IPS DF 6.9 (cell line): ENCODE measurements at places on chromosomes 5 and 9.

DNA sequence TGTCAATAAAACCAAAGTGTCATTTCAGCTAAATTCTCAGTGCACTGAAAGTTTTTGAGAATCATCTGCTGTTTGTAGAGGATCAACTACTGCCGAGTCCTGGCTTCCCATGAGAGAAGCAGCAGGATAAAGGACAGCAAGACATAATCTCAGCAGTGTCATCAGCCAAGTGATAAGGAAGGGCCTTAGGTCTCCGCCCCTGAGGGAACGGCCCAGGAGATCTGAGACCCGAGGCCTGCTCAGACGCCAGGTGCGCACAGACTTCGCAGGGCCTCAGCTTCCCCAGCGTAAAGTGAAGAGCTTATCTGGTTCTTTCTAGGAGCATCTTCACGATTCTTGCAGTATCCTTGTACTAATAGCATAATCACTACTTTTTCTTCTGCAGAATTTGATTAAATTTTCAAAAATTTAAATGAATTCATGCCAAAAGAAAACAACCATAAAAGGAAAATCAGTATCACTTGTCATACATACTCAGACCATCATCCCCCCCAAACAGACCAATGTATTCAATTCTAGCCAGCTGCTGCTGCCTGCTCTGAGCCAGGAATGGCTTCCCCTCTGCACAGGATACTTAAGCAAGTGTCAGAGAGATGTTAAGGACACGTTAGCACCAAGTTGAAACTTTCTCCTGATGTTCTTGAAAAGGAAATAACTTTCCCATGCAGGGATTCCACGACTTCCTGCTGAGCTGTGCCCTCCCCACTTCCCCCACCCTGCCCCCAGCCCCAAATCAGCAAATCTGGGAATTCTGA is 2.2 kb downstream of the GFPT2 start:
- no peak for DNase-seq

DNA sequence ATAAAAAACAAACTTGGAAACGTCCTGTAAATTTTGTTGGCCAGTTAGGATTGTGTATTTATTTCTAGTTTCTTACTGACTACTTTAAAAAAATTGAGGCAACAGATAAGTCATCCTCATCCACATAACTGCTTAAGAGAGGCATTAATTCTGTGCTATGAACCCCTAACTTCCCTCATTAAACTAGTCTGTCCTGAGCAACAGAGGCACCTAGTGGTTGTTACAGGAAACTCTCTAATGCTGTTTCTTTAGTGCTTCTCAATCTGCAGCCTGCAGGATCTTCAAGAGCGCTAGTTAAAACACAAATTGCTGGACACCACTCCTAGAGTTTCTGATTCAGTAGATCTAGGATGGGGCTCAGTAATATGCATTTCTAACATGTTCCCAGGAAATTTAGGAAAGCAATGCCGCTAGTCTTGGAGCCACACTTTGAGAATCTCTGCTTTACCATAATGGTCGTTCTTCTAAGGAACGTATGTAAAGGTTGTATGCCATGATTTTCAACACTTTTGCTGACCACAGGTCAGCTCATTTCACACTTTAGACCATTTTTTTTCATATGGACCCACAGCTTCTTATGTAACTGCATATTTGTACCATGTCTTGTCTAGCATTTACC is 410.1 kb upstream of the SMARCA2 start:
- DNase-seq = peak; percentile 18

- DNase-seq = no peak
Measured at GRCh38 chr5:51621156-51621555, 237.9 kb downstream of the ISL1 start.

- DNase-seq = no peak
Measured at GRCh38 chr9:35882996-35883395, 12.8 kb upstream of the OR13J1 start.

GRCh38 chr9:73923796-73924195 is 573.3 kb upstream of the RORB start:
- no peak for DNase-seq

DNA sequence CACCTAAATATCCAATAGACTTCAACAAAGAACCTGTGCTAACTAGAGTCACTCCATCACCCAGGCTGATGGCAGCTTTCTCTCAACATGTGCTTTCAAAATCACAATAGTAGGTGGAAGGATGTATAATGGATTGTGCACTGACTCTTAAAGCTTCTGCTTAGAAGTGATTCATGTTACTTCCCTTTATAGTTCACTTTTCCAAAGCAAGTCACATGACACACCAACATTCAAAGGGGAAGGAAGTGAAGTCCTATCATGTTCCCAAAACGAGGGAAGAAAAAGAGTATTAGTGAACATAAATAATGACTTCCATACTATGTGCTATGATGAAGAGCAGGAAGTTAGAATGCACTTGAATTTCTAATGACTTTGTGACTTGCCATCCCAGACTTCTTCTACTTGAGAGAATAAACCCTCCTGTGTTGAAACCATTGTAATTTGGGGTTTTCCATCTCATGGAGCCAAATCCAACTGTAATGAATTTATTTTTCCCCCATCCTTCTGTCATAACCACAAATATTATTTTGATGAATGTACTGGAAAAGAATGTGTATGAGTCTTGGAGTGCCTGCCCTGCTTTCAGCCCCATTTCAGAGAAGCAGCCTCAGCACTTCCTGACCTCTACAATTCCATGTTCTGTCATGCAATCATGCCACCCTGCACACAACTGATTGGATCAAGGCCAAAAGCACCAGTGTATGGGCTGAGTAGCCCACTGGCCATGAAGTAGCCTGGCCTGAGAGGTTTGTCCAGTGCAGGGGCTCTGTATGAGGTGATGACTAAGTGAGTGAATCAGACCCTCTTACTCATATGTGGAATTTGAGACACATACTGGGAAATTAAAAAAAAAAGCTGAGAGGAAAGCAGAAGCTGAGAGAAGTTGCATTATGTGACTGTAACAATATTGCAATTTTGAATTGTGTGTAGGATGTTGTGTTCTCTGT is 525.9 kb upstream of the CLINT1 start:
- no peak for DNase-seq

DNA sequence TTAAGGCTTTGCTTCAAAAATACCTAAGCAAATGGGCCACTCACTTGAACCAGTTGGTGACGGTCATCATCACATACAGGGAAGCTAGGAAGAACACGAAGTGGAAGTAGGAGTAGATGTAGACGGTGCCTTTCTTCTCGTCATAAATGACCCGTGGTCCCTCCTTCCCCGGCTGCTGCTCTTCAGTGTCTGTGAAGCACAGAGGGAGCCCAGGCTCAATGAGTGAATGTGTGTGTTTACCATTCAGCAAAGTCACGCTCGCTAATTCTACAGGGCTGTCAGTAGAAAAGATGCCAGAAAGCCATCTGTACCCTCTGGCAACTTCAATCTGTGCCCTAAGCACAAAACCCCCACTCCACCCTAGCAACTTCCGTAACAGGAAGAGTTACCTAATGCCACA is 109.8 kb downstream of the SERINC5 start:
- DNase-seq = no peak

GRCh38 chr5:135135530-135136226 is 101.7 kb upstream of the PITX1 start:
- DNase-seq = no peak

DNA sequence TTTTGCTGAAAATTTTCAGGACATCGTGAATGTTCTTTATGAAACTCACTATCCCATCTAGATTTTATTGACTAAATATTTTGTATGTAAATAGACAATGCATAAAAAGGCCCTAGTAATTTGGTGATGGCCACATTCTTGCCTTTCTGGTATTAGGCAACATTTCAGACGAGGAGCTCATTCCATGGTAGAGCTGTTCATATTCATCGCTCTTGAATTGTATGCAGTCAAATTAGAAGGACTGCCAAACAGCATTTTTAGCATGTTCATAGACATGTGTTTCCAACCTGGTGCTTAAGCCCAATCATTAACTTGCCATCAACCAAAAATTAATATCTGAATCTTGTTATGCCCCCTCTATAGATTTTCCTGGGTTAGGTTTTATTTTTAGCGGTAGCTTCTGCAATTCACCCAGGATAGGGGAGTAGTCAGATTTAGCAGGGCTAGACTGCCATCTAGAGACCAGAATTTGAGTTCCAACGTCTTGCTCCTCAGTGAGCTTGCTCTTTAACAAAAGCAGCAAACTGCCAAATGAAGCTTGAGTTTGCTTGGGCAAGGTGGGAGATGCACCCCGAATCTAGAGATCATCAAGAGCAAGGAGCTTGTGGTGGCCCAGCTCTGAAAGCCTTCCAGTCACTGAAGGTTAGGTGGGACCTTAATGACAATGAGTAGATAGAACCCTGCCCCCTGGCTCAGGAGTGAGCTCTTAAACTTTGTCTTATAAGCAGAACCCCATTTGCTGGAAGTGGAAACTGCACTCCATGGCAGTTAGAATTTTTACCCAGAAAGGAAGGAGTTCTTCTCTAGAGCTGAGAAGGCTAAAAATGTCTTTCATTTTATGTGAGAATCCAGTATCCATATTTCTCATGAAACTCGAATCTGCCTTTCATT is 456.2 kb downstream of the RASEF start:
- DNase-seq = peak; percentile 63

GRCh38 chr5:96871027-96871399 is 5.3 kb upstream of the ERAP2 start:
- DNase-seq = no peak

DNA sequence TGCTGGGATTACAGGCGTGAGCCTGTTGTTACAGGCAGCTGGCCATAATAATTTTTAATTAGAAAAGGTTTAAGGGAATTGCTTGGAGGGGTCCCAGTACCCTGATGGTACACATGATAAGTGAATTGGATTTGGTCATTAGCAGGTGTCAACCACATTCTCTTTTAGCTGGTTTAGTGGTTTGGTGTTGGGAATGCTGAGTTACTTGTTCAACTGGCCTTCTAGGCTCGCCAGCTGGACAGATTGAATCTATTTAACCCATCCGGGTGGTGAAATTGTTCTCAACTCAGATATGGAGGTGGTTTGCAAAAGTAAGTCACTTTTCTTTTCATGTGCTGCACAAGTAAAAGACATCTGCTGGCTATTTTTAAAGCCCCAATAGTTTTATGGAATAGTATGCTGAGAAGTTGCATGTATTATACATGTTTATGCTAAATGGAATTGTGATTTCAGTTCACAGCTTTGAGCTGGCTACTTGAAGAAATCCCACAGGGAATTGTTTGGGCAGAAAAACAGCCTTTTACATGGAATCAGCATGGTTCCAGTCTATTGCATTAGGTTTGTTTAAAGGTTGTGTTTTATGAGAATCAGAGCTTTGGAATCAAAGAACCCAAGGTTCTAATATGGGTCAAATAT is 149.8 kb upstream of the SLC28A3 start:
- no peak for DNase-seq

GRCh38 chr5:9294793-9295465 is 250.9 kb downstream of the SEMA5A start:
- no peak for DNase-seq

DNA sequence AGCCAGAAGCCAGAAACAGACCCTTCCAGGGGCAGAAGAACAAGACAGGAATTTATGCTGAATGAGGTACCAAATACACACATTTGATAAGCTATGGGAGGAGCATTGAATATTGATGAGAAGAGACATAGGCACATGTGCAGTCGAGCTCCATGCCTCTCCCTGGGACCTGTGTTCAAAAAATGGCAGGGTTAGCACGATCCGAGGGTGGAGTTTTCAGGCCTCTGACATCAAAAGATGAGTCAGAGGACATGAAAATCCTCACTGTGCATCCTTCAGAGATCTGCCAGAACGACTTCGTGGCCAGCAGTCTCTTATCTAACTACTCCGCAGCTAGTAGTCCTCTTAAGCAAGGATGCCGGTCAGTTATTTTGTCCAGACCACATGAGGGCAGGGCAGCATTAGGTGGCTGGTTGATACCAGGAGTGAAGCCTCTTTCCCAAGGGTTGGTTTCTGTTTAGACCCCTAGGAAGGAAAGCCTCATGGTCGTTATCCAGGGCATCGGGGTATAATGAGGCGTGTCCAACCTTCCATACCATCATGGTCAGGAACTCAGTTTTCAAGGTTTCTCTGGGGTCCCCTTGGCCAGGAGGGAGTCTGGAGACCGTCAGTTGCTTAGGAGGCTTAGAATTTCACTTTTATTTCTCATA is 11.6 kb upstream of the CMBL start:
- no peak for DNase-seq

GRCh38 chr5:91175708-91176107 is 207.4 kb downstream of the ARRDC3 start:
- no peak for DNase-seq

- DNase-seq = no peak
Measured at GRCh38 chr9:88818495-88819201, 172.6 kb upstream of the S1PR3 start.

DNA sequence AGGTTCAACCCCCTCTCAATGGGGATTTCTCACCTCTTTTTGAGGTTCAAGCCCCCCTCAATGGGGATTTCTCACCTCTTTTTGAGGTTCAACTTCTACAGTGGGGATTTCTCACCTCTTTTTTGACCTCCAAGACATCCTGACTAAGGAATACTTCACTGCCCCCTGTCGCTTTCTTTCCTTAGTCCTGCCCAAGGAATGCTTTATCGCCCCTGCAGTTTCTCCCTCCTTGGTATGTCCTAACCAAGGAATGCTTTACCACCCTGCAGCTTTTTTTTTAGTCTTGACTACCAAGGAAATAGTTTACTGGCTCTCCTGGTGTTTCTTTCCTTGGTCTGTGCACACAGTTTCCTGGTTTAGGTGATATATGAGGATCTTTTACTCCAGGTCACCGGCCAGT is 9.6 kb upstream of the IRGM start:
- no peak for DNase-seq

DNA sequence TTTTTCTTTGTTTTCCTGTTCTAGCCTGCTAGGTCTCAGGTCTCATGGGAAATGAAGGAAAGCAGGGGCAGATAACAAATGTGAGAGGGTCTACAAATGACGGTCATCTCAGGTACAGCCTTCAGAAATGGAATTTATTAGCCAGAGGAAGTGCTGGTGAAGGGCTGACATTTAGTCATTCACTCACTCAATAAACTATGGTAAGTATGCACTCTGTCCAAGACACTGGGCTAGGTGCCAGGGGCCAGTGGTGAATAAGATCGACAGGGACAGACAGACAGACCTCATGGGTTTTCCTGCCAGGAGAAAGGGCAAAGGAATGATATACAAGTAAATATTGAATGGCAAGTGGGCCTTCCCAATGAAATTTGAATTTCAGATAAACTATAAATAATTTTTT is 6.3 kb downstream of the PDE6A start:
- no peak for DNase-seq

DNA sequence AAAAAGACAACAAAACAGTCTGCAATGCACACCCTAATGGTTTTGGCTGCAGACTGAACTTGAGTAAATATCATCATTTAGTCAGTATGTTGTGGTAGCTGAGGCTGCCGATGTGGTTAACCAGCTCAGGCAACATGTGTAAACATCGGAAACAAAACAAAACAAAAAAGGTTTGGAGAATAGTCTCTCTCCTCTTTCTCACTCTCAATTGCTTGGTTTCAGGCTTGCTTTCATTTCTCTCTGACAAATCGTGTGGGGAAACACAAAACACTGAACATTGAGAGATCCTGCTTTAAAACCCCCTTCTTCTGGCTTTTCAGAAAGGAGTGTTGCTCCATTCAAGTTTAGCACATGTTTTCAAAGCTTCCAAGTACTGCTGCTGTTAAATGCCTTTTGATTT is 453.3 kb downstream of the BNC2 start:
- DNase-seq = no peak
